Amniotic epithelial cell (primary cell): ENCODE measurements at places on chromosomes 16 and 17.
A peak's percentile ranks its signal among the peaks of the same experiment; 100 is the strongest.

GRCh38 chr17:63095459-63095858 is 129.4 kb downstream of the TANC2 start:
- peak; percentile 50 for DNase-seq

DNA sequence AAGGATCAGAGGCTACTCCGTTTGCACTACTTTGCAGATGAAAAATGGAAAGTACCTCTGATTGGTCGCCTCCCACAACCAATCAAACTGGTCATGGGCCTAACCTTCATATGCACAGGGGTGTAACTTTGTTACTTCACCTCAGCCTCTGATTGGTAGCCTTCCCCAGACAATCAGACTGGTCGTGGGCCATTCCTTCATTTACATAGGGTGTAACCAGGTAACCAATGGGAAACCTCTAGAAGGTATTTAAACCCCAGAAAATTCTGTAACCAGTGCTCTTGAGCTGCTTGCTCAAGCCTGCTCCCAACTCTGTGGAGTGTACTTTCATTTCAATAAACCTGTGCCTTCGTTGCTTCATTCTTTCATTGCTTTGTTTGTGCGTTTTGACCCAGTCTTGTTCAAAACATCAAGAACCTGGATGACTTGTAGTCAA is 39.2 kb upstream of the USP22 start:
- no peak for DNase-seq

GRCh38 chr16:30472328-30472942 is at the start of gene ITGAL:
Gene ITGAL (plus strand): TSS chr16:30472742. CDS start chr16:30472838, 96 bp downstream.
- no peak for DNase-seq

GRCh38 chr17:79341222-79341780 is 266.7 kb downstream of the ENGASE start:
- no peak for DNase-seq

- DNase-seq, result no peak
Measured at GRCh38 chr17:50049636-50050035, 6.3 kb upstream of the ITGA3 start.

GRCh38 chr16:69469807-69470561 is 45.6 kb downstream of the CYB5B start:
- no peak for DNase-seq

GRCh38 chr16:67169642-67170167 is 633 bp upstream of the NOL3 start:
- no peak for DNase-seq

- peak; percentile 90 for DNase-seq
Measured at GRCh38 chr17:17713839-17714238, 32.6 kb downstream of the RAI1 start.

- no peak for DNase-seq
Measured at GRCh38 chr17:7018331-7018964, 4.4 kb upstream of the BCL6B start.

- no peak for DNase-seq
Measured at GRCh38 chr16:49022351-49022963, 259.2 kb downstream of the CBLN1 start.

GRCh38 chr17:67628580-67629013 is 89.1 kb upstream of the NOL11 start:
- DNase-seq, result peak; percentile 7

GRCh38 chr17:19387921-19388521 is 1.0 kb upstream of the MFAP4 start:
- peak; percentile 77 for DNase-seq

GRCh38 chr17:5560361-5560988 is 23.8 kb downstream of the NLRP1 start:
- DNase-seq, result no peak

DNA sequence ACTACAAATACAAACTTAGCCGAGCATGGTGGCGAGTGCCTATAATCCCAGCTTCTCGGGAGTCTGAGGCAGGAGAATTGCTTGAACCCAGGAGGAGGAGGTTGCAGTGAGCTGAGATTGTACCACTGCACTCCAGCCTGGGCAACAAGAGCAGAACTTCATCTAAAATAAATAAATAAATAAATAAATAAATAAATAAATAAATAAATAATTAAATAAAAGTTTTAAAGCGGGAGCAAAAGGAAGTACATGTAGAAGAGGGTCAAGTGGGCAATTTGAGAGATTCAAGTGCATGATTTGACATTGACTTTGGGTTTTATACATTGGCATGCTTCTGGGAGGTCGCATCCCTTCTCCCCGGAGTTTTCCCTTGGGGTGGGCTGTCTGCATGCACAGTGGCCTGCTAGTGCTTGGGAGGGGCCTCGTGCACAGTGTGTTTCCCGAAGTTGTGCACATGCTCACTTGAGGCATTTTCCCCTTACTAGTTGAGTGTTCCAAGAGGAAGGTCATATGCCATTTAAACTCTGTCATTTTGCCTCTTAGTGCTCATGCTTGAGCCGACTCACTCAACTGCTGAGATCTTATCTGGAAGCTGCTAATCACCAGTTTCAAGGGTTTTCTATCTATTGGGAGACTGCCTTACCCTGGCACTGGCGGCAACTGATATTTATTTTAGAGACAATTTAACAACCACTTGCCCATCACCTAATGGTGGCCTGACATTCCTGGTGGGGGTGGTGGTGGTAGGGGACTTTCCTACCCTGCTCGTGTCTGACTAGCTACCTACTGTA is 193.2 kb upstream of the MPHOSPH6 start:
- no peak for DNase-seq

DNA sequence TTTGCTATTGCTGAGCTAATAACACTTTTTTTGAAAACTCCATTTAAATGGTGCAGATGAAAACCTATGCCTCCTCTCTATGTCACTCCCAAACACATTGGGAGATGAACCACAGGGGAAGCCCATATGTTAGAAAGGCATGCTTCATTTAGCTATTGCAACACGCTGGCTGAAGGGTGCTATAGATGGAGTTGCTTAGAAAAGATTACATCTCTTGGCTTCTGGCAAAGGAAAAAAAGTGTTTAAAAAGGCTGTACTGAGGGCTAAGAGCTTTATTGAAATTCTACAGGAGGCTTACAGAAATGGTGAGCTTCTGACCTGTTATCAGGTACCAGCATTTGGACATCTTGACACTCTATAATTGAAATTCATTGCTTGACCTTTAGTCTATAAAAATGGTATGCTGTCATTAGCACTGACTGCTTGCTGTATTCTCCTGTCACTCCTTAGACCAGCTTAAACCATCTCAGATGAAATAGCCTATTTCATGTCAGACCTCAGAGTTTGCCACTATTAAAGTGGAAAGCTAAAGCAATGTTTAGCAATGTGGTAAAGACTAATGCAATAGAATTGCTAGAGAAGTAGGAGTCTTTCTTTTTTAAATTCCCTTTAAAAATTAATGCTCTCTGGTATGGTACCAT is 503.9 kb downstream of the CDH11 start:
- DNase-seq, result no peak

GRCh38 chr17:72354071-72354470 is 233.3 kb downstream of the SOX9 start:
- no peak for DNase-seq

DNA sequence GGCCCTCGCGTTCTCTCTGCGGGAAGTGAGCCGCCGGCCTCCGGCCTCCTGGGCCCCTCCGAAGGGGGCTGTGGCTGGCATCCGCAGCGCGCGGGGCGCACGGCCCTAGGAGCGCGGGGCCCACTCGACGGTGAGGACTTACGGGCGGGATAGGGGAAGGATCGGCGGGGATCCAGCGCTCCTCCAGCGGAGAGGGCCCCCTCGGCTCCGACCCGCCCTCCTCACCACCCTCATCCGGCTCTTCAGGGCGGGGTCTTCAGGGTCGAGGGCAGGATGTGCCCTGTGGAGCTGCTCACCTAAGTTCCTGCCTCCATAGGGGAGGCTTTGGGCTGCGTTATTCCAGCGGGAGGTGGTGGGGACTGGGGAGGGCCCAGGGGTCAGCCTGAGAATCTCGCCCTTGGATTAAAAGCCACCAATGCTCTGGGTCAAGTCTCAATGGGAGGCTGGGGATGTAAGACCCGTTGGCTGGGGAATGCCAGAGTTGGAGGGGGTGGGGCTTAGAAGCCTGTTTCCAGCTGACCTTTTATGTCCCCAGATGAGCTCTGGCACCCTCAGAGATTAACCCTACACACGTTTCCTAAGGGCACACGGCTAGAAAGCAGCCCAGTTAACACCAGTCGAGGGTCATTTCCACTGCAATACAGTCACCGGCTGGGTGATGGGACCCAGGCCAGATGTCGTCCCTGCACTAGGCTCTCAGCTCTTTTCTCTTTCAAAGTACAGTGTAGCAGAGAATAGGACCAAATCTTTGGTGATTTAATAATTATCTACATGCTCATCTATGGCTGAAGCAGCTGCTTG is 13.4 kb downstream of the TBX2 start:
- DNase-seq, result no peak

DNA sequence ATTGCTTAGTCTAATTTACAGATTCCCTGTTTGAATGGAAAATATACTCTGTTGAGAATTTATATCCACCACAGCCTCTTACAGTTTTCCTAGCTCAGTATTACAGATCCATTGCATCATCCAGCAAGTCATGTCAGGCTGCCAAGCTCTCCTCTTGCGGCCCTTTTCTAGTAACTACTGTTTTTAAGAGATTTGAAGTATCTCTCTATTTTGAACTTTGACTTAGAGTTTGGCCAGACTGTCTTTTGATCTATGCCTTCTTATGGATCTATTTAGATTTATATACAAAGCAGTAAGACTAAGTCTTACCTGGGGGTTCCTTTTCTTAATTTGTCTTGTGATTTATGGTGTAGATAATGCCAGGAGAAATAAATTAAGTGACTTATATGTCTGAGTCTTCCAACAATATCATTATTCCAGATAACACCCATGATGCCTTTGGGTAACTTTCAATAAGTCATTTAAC is 53.1 kb upstream of the ABCC11 start:
- peak; percentile 62 for DNase-seq

GRCh38 chr16:3528406-3528805 is 27.6 kb downstream of the CLUAP1 start:
- no peak for DNase-seq

- DNase-seq, result no peak
Measured at GRCh38 chr17:68775969-68776368, 174.8 kb upstream of the FAM20A start.

DNA sequence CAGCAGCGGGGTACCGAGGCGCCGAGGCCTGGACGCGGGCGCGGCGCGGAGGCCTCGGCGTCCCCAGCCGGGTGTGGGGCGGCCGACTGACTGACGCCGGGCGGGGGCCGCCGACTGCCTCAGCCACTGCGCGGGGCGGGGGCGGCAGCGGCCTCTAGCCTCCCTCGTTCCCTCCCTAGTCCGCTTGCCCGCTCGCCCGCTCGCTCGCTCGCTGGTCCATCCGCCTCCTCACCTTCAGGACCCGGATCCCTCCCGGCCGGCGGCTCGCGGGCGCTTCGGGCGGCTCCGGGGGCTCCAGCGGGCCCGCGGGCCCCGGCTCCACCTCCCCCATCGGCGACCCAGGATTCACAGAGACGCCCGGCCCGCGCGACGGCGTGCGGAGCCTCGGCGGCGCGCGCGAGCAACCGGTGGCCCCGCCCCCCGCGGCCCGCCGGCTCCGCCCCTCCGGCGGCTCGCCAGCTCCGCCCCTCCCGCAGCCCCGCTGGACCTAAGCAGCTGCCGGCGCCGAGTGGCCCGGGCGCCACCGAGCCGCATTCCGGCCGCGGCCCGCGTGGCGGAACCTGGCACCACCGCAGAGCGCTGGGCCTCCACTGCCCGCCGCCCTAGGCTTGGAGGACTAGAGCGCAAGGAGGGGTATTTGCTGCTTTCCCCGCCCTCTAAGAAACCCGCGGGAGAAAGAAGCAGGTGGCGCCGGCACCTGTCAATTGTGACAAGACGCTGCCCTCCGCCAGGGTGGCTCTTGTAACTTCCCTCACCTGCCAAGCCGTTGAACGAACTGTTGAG is 773 bp downstream of the PHLPP2 start:
- DNase-seq, result peak; percentile 32

- DNase-seq, result no peak
Measured at GRCh38 chr17:27306276-27306835, 12.4 kb downstream of the WSB1 start.

GRCh38 chr16:47358816-47359215 is 102.0 kb downstream of the ITFG1 start:
- DNase-seq, result peak; percentile 57

DNA sequence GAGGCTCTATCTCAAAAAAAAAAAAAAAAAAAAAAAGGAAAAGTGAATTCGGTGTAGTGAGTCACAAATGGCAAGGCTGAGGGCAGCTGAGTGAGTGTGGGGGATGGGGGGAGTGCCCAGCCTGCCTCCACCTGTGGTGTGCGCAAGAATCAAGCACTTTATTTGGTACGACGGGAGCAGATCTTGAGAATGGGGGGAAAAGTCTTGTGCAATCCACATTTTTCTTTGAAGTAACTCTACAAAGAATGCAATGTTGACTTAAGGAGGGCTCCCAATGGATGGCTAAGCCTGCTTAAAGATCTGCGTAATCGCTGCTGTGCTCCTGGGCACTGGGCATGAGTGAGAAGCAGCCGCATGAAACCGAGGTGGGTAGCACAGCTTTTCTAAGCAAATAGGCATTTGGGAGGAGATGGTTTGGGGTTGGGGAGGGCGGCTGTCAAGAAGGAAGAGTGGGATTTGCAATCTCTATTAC is 28.2 kb downstream of the ATP2C2 start:
- DNase-seq, result peak; percentile 49

- DNase-seq, result peak; percentile 89
Measured at GRCh38 chr16:30896889-30897733, 697 bp downstream of the CTF1 start.

- DNase-seq, result no peak
Measured at GRCh38 chr17:72385475-72385874, 264.7 kb downstream of the SOX9 start.

GRCh38 chr16:3182608-3183444 is 5.2 kb upstream of the OR1F1 start:
- DNase-seq, result peak; percentile 28

- no peak for DNase-seq
Measured at GRCh38 chr17:18858567-18859245, 775 bp downstream of the PRPSAP2 start.

DNA sequence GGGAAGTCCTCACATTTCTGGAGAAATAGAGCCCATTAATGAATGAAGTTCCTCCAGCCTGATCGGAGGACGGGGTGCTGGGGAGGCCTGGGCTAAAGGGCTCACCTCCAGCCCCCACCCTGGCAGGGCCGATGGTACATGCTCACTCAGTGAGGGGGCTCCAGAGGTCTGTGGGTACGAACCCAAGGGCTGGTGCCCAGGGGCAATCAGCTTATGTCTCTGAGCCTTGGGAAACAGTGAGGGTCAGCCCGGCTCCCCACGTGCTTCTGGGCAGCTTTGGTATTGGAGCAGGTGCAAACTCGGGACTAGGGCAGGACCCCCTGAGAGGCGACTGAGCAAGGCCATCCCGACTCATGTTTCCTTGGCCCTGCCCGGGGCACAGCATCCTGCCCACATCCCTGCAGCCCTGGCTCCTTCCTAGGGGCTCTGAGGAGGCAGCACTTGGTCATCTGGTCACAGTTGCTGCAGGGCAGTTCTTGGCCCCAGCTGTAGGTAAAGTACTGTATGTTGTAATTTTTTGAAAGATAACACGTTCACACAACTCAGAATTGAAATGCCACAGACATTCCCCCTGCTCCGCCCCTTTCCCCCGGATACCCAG is 969 bp upstream of the CETP start:
- peak; percentile 54 for DNase-seq

GRCh38 chr17:27751622-27752490 is 48.5 kb downstream of the NOS2 start:
- DNase-seq, result no peak

- DNase-seq, result peak; percentile 92
Measured at GRCh38 chr17:78879635-78880186, 23.3 kb downstream of the CEP295NL start.
